RWPE1 (cell line): ENCODE measurements at places on chromosomes 12 and 14.

- no peak for DNase-seq
Observed at GRCh38 chr12:1839956-1840951, 19.9 kb downstream of the LRTM2 start.

GRCh38 chr14:72617391-72618031 lies 276.4 kb downstream of the DPF3 start:
- no peak for DNase-seq

DNA sequence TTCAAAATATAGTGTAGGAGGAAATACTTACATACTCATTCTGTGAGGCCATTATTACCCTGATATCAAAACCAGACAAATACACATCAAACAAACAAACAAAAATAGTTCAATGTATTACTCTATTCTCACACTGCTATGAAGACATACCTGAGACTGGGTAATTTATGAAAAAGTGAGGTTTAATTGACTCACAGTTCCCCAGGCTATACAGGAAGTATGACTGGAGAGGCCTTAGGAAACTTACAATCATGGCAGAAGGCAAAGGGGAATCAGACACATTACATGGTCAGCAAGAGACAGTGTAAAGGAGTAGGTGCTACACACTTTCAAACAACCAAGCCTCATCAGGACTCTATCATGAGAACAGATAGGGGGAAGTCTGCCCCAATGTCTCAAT lies 1023.2 kb downstream of the TMTC2 start:
- DNase-seq, result no peak

GRCh38 chr12:46723629-46724419 lies 102.0 kb downstream of the SLC38A4 start:
- DNase-seq, result no peak
